Renal cortical epithelial cell (primary cell): ENCODE measurements at places on chromosomes 7 and 10.

DNA sequence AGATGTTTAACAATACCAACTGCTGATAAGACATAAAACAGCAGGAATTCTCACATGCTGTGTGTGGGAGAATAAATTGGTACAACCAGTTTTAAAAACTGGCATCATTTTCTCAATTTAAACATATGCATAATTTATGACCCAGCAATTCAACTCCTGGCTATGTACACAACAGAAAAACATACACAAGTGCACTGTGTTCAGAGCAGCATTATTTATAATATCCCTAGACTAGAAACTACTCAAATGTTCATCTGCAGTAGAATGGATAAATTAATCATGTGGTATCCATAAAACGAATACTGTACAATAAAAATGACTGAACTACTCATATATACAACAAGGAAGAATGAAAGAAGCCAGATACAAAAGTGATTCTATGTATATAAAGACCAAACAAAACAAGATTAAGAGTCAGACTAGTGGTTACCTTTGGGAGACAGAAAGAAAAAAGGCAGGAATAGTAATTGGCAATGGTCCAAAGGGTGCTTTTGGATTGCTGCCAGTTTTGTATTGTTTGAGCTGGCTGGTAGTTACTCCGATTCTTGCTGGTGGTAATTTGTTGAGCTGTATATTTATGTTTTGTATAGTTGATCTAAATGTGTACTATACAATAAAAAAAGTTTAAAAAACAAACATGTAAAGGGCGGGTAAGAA, 306.0 kb downstream of the TFEC start:
- peak; percentile 27 for DNase-seq

DNA sequence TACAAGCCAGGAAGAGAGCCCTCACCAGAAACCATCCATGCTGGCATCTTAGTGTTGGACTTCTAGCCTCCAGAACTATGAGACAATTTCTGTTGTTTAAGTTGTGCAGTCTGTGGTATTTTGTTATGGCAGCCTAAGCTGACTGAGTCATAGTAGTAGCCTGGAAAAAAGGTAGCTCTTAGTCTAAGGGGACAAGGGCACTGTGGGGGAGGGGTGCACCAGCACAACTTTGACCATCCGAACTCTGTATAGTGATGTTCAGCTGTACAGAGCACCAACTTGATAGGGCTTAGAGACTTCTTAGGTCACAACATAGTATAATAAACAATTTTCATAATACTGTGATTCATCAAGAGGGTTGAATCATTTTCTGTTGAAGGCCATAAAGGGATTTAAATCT, 14.3 kb downstream of the EIF4EBP2 start:
- peak; percentile 51 for DNase-seq

DNA sequence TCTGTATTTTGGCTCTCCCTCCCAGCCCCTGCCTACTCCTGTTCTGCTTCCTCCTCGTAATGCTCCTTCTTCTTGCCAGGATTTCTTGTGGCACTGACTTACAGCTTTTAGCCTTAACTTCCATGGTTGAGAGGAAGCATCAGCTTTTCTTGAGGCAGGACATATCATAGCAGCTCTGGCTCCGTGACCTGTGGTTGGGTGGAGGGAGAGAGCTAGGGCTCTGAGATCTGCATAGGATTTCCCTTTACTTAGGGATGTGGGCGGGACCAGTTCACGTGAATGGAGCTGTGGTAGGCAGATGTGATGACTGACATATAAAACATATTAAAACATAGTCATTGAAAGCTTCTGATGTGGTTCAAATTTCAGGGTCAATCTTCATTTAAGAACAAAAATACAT, 10.6 kb upstream of the RAB11FIP2 start:
- DNase-seq: no peak

- DNase-seq: no peak
Observed at GRCh38 chr10:5168897-5169420, 16.0 kb downstream of the AKR1C8 start.

- DNase-seq: no peak
Observed at GRCh38 chr7:117364339-117365080, 41.7 kb upstream of the WNT2 start.

DNA sequence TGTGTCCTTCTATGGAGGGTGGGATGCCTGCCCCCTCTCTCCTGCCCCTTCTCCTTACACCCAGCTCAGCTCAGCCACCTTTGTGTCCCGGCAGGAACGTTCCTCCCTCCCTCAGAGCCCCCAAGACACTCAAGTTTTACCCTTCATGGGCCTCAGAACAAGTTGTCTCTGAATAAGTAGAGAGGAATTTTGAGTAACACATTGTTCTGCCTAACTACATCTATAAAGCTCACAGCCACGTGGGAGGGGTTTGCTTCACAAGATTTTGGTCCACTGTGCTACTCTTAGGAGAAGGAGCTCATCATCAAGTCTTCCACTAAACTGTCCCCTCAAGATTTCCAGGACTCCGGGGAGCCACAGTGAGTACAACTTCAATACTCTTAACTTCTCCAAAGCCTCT, 51.6 kb upstream of the ZNF32 start:
- DNase-seq: no peak

GRCh38 chr10:82814635-82815034, 939.6 kb downstream of the NRG3 start:
- DNase-seq: no peak

GRCh38 chr10:114173603-114173920, 441 bp downstream of the CCDC186 start:
- no peak for DNase-seq

DNA sequence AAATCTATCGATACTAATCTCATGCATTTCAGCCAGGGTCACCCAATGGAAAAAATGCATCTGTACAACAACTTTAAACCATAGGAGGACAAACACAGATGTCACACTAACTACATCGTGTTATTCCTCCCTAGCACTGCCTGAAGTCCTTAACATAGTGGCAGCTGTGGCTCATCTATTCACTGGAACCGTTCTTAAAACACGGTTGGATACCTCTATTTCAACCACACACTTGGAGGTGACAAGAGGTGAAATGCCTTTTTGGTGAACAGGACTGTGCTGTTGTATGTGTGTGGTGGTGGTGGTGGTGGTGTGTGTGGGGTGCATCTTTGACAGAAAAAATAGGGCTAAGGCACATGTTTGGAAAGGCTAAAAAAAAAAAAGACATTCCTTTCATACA, 93.1 kb downstream of the NRP1 start:
- peak; percentile 73 for DNase-seq
